AG04450 (cell line): ENCODE measurements at places on chromosomes 2 and 18.

GRCh38 chr2:230068651-230069055, at the start of gene SLC16A14:
TSS of gene SLC16A14 (minus strand) at chr2:230068924. CDS start at chr2:230059352, 9,572 bp downstream.
- DNase-seq: peak; percentile 16

DNA sequence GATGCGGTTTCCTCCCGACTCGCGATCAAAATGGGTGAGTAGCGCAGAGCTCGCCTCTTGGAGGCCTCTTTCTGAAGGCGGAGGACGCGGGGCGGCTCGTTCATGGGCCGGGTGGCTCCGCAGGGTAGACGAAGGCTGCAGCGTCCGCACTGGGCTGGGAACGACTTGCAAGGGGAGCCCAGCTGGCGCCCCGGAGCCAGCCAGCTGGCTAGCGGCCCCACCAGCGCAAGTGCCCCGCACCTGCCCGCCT, 328 bp upstream of the PASK start:
- no peak for DNase-seq

DNA sequence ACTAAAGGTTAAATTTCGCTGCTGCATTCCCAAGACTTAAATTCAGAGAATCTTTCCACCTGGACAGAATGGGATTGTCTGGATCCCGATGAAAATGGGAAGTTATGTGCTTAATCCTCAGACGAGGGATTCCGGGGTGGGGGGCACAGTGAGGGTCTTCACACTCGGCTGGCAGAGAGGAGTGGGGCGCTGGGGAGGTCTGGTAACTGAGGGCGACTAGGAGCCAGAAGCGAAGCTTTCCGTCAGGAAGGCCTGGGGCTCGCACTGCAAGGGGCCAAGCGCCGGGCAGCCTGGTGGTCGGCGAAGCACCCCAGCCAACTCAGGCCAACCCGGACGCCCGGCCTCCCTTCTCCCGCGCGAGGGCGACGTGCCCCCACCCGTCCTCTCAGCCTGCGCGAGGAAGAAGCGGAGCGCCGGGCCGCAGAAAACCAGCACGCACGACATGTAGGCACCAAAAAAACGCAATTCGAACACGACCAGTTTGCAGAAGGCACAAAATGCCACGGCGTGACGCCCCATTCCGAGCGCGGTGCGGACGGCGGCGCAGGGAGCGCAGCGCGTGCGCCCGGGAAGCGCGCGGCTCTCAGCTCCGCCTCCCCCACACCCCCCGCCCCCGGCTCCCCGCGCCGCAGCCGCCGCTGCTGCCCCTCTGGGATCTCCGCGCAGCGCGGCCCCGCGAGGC, 188.1 kb downstream of the ZEB2 start:
- DNase-seq: no peak

DNA sequence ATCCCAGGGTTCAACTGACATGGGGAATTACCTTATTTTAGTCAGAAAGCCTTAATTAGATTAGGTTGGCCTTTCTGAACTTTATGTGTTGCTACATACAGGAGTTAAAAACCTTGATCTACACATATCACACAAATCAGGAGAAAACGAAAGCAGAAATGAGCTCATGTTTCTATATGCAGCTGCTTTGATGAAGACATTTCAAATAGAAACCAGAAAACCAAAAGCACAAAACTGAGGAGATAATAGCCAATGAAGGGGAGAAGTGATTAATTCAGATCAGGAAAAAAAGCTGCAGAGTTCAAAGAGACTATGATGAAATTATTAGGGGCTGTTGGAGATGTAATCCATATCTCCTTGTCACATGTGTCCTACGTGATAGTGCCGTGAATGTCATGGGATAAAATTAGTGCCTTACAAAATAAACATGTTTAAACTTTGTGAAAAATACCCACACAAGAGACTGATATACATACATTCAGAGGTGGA, 255.0 kb downstream of the CAMKMT start:
- DNase-seq: no peak

DNA sequence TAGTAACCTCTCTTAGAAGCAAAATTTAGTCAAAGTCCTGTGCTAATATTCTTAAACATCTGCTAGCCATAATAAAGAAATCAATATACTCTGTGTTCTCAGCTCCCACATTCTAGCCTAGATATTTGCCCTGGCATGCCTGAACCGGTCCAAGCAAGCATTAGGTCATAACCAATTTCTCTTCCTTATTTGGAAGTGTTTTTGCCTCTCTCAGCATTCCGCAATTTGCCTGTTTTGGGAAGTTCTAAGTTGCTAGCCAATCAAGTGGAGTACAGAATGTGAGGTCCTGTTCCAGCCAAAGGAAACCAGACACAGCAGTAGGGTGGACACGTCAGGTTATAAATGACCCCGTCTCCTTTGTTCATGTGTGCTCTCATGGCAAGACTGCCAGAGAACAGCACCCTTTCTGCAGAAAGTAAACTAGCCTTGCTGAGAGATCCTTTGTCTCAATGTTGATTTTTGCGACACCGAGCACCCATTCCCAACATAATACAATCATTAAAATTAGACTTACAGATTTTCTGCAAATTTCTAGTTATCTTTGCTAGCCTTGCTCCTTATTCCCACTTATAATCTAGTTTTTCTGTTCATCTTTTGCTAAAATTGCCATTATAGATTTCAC, 13.0 kb upstream of the SULT1C4 start:
- DNase-seq: no peak

- DNase-seq: no peak
Observed at GRCh38 chr2:239722760-239723470, 302.2 kb downstream of the NDUFA10 start.

DNA sequence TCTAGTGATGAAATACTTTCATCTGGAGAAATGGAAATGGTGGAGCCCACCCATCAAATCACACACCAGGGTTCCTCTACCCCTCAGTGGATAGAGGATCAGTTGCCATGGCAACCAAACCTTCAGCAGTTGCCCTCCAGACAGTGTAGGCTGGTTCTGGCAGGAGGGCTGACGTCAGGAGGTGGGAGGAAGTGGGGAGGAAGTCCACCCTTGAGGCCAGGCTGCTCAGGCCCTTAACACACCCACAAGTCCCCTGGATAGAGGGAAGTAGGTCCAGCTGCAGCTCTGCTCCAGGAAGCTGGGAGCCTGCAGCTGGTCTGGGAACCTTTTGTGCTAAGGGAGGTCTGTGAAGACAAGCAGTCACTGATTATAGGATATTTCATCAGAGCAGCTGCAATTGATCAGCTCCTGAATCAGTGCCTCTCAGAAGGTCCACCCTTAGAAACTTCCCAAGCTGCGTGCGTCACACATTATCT, 186.6 kb downstream of the MTX2 start:
- no peak for DNase-seq
